ENCODE measurements at places on chromosomes 4 and X.

GRCh38 chrX:5810636-5811035 is 418.0 kb downstream of the NLGN4X start:
- DNase-seq: no peak

DNA sequence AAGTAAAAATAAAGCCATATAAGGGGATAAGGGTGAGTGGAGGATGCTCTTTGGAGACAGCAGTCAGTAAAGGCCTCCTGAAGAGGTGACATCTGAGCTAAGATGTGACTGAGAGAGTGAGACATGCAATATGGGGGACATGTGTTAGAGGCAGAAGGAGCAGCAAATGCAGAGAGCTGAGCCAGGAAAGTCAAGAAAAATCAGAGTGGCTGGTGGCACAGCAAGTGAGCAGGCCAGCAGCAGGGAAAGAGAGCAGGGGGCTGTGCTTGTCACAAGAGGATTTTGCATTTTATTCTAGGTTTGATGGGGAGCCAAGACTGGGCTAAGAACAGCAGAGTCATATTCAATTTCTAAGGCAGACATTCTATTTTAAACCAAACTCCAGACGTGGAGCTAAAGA is 394.5 kb downstream of the KCNIP4 start:
- no peak for DNase-seq

GRCh38 chrX:71095981-71096759 is 519 bp downstream of the FOXO4 start:
- DNase-seq: peak; percentile 57

DNA sequence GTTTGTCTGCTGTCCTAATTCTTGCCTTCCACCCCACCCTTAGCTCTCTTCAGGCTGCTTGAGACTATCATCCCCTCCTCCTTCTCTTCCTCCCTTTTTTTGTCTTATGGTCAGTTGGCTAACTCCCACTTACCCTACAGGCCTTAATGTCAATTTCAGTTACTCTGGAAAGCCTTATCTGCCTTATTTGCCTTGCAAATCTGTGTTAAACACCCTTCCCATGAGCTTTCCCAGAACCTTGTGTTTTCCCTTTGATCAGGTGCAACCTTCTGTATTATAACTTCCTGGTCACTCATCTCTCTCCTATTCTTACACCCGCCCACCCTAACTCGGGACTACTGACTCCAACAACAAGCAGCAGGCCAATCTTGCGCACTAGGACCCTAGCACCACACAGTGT is 74.8 kb downstream of the COX18 start:
- no peak for DNase-seq

DNA sequence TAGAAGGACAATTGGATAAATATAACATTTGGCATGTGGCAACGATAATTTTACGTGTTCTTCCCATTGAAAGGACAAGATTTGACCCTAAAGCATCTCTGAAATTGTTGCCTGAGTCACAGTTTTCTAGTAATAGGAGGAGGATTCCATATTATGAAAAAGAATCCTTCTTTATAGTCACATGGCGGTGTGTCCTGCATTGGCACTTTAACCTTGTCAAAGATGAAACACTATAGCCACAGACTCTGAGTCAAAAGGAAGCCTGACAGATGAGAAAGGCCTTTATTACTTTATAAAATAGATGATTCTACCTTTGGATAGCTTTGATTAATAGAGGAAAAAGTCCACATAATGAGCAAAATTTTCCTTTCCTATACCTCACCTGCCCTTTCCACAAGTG is 11.5 kb downstream of the LNX1 start:
- no peak for DNase-seq

GRCh38 chr4:22502895-22503814 is 12.7 kb downstream of the ADGRA3 start:
- DNase-seq: no peak

GRCh38 chrX:10415306-10416001 is 204.9 kb downstream of the MID1 start:
- DNase-seq: no peak

DNA sequence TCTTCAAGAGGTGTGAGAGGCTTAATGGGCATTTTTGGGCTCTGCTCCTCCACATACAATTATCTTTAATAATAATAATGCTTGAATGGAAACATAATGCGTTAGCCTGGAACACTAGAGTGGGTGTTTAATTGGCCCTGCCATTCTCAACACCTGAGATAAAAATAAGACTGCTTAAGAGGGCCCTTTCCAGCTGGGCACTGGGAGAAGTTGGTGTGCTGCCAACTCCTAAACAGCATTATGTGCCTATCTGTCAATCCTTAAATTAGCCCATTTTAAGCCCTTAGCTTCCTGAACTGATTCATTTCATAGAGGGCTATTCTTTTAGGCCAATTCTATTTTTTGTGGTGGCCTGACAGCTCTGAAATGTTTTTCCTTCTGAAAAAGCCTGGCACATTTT is 211.1 kb upstream of the ZIC3 start:
- no peak for DNase-seq

- no peak for DNase-seq
These were observed 13.6 kb downstream of the LDB2 start for GRCh38 chr4:16884673-16885460.

- DNase-seq: peak; percentile 72
These were observed 999.0 kb upstream of the ADGRL3 start for GRCh38 chr4:60201052-60201673.

DNA sequence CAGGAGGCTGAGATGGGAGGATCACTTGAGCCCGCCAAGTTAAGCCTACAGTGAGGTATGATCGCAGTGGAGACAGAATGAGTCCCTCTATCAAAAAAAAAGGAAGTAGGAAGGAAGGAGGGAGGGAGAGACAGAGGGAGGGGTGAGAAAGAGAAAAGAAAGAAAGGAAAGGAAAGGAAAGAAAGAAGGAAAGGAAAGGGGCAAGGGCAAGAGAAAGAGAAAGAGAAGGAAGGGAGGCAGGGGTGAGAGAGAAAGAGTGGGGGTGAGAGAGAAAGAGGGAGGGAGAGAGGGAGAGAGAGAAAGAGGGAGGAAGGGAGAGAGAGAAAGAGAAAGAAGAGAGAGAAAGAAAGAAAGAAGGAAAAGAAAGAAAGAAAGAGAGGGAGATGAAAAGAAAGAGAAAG is 13.2 kb downstream of the ELF2 start:
- DNase-seq: no peak

DNA sequence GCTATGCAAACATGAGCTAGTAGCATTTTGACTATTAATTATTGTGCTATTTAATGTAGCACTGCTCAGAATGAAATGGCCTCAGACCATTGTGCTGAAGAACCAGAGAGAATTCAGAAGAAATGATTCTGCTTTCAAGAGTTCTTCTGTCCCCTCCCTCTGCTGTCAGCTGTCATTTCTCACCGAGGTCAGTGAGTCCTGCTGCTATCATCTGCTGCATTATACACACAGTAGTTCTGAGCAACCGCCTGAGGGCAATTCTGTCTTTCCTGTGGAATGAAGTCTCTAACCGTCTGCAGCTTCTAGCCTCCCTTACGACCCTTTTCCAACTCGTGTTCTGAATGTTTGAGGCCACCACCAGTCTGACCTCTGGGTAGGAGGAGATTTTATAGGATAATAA is 249.4 kb downstream of the HNRNPD start:
- no peak for DNase-seq

DNA sequence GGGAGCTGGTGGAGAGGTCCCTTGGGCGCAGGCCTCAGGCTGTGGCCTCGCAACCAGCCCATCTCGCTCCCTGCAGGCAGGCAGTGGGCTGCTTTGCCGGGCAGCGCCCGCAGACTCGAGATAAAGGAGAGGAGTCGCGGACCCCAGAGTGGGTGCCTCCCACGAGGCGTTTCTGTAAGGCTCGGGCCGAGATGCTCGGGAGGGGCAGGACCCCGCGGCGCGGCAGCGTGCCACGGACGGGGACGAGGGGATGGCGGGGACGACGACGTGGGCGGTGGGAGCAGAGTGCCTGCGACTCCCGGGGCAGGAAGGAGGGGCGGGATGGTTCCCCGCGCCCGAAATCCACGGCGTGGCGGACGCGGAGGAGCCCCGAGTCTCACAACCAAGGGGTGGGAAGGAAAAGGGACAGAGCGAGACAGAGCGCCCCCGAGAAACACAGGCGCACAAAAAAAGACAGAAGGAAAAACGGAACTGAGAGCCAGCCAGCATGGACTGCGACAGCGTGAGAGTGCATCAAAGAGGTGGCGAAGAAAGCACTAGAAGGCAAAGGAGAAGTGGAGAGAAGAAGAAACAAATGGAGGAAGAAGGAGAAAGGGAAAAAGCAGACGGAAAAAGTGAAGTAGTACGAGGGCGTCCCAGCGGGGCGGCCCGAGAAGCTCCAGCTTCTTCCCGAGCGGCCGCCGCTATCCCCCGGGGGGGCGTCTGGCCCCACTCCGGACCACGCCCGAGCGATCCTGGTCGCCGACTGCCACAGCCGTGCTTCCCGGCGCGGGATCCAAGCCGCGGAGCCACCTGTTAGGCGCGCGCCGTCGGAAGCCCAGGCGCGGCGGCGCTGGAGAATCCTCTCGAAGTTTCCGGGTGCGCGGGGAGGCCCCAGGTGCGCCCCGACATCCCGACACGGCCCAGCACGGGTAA is 1.5 kb downstream of the BEND4 start:
- no peak for DNase-seq

GRCh38 chrX:94524867-94525266 is 850.9 kb downstream of the FAM133A start:
- DNase-seq: peak; percentile 1

- DNase-seq: no peak
These were observed 172.9 kb downstream of the AFAP1 start for GRCh38 chr4:7766661-7767345.

- no peak for DNase-seq
These were observed 14.6 kb downstream of the NPNT start for GRCh38 chr4:105909787-105910281.

- no peak for DNase-seq
These were observed 41.0 kb downstream of the ACSL1 start for GRCh38 chr4:184784628-184785257.

GRCh38 chrX:30027636-30028035 is 187.7 kb upstream of the MAGEB2 start:
- no peak for DNase-seq

DNA sequence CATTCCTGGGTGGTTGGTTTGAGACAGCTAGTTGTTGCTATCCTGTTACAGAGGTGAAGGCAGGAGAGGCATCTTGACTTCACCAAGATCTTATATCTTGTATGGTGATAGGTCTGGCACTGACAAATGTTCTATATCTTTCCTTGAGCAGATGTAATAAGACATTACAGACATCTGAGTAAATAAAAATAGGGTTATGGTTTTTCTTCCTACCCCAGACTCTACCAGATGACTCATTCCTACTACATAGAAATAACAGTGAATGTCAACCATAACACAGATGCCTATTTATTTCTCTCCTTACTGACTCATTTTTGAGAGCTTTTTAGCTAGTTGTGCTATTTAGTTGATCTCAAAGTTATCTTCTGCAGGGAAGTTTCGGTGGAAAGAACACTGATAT is 21.9 kb downstream of the HNRNPH2 start:
- no peak for DNase-seq

- no peak for DNase-seq
These were observed 119.0 kb upstream of the SLC6A14 start for GRCh38 chrX:116317409-116317808.

GRCh38 chr4:160347197-160347596 is 1244.3 kb downstream of the RAPGEF2 start:
- no peak for DNase-seq

GRCh38 chr4:16544251-16544721 is 318.0 kb upstream of the TAPT1 start:
- DNase-seq: no peak

DNA sequence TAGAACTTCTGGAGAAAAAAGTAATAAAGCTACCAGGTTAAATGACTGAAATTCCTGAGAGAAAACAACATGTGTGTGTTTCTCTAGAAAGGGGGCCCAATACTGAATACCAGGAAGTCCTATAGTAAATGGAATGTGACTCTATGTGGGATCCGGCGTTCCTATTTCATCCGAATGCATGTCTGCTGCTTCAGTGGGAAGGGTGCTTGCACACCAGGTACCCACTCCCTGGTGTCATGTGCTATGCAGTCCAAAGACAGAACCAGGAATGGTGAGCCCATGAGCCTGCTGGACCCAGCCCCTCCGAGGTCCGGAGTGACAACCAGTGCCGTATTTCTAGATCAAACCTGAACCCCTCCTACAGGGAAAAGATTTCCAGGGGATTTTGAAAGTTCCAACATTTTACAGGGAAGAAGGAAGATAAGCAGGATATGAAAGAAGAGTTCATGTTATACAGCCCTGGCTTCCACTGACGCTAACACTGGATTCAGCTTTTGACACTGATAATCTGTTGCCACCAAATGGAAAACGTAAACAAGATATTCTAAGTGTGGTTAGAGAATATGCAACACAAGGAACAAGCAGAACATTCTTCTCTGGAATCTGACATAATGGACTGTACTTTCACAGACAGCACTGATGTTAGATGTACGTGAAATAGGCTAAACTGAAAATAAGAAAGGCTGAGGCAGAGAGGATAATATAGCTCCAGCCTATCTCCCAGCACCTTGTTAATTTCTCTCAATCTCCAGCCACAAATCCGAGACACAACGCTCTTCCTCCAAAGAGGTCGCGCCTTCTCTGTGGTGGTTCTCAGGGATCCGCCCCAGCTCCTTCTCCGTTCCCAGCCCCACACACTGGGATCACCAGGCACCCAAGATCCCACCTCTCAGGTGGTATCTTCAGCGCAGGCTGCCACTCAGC is 725 bp upstream of the CXCL1 start:
- DNase-seq: no peak

- DNase-seq: peak; percentile 89
These were observed 5.0 kb downstream of the SPON2 start for GRCh38 chr4:1167244-1167949.

- peak; percentile 79 for DNase-seq
These were observed 20.5 kb upstream of the ZNF81 start for GRCh38 chrX:47815901-47816845.

DNA sequence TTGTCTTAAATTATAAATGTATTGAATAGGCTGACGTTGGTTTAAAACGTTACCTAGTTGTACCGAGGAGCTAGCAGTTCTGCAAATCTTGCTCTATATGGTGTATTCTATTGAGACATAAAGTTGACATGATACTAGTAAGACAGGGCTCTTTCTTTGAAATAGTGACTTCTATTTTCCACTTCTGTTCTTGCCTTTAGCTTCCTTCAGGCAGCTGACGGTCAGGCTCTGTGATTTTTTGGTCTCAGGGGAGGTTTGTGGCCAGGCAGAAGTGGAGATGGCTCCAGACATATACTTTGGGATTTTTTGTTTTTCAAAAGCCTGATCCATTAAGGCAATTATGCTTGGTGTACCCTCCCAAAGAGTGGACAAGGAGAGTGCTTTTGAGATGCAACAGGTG is 95.2 kb downstream of the SLC34A2 start:
- no peak for DNase-seq

DNA sequence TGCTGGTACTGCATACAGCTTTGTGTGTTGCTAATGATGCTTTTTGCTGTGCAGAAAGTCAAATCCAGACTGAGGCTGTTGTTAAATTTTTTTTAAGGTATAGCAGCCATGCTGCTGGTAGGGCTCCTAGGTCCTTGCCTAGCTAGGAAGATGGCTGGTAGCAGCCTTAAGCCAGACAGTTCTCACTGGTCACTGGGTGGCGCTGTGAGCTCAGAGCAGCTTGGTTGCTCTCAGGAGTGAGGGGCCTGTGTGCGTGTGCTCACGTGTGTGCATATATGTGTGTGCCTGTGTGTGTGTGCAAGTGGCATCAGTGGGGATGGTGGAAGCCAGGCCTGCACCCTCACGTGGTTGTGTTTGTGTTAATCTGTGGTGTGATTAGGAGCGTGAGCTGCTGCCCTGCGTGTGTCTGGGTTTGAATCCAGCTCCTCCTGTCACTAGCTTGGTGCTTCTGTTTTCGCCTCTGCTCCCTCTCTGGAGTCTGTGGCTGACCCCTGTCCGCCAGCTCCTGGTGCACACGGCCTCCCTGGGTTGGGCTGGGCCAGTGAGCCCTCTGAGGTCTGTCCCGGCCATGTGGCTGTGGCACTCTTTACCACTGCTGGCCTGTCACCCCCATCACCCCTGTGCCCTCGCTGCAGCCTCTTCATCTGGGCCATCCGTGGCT is 46.1 kb downstream of the SORCS2 start:
- no peak for DNase-seq
